NCI-H1417 treated with DMSO at 0.1 percent for 48 hours (cell line): ENCODE measurements at places on chromosomes 16 and 17.

DNA sequence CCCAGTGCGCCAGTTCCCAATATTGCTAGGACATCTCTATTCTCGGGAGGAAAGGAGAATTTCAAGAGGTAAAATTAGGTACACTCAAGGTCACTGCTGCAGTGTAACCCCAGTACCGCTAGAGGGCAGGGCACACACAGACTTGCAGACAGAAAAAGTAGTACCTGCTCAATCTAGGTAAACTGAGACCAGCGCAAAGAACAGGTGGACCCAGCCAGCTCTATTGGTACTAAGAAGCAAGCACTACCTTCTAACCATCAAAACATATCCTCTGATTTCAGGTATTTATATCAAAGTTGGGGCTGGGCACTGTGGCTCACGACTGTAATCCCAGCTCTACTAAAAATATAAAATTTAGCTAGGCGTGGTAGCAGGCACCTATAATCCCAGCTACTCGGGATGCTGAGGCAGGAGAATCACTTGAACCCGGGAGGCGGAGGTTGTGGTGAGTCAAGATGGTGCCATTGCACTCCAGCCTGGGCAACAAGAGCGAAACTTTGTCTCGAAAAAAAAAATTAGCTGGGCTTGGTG, 3.6 kb upstream of the WDR81 start:
- no peak for DNase-seq

DNA sequence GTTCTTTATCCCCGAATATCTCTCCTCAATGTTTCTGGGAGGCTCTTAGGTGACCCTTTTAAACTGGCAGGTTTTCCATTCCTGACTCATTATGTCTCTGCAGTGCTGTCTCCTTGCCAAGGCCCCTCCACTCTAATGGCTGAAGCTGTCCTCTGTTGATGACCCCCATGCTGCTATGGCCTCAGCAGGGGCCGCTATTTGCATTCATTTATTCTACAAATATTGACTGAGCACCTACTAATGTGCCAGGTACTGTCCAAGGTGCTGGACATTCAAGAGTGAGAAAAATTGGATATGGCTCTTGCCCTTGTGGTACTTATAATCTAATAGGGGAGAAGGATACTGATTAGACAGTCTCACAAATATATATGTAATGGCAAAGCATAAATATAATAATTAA, 55.4 kb downstream of the GP2 start:
- no peak for DNase-seq

- no peak for DNase-seq
Observed at GRCh38 chr17:78922816-78923498, 2.2 kb downstream of the TIMP2 start.

GRCh38 chr17:77325577-77326075, 184.9 kb downstream of the SEC14L1 start:
- DNase-seq = no peak

DNA sequence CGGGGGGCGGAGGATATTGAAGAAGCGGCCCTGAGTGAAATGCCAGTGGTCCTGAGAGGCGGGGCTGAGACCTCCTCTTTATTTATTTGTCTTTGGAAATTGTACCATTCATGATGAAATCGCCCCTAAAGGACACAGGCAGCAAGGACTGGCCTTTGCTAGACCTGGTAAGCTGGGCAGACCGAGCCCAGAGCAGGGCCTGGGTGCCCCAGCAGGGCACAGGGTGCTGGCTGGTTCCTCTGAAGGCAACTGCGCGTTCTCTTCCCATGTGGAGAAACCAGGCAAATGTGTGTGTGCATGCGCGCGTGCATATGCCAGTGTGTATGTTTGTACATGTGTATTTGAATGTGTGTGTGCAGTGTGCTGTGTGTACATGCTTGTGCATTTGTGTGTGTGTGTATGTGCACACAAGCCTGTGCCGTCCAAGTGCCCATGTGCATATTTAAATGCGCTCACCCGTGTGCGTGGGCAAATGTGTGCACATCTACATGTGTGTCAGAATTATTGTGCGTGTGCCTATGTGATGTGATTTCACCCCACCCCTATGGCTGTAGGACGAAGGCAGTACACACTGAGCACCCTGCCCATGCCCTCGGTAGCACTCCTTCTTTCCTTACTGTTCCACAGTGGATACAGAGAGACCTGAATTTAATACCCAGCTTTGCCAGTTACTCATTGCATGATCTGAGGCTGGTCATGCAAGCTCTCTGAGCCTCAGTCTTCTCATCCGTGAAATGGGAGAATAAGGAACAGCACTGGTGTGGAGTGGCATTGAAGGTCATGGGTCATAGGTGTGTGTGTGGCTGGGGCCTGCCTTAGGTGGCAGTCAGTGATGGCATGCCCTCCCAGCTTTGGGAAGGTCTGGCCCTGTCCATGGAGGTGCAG, 105.2 kb downstream of the CMIP start:
- no peak for DNase-seq

DNA sequence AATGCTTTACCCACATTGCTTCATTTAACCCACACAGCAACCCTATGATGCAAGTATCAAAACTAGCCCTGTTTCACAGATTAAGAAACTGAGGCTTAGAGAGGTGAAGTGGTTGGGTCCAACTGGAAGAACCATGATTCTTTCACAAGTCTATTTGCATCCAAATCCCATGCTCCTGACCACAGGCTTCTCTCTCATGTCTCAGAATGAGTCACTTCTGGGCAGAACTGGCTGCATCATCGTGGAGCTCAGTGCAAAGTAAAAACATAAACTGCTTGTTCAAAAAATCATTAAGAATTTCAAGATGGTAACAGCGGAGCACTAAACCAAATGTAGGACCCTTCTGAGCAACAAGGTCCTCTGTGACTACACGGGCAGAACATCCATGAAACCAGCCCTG, 20.2 kb upstream of the CES1 start:
- no peak for DNase-seq

DNA sequence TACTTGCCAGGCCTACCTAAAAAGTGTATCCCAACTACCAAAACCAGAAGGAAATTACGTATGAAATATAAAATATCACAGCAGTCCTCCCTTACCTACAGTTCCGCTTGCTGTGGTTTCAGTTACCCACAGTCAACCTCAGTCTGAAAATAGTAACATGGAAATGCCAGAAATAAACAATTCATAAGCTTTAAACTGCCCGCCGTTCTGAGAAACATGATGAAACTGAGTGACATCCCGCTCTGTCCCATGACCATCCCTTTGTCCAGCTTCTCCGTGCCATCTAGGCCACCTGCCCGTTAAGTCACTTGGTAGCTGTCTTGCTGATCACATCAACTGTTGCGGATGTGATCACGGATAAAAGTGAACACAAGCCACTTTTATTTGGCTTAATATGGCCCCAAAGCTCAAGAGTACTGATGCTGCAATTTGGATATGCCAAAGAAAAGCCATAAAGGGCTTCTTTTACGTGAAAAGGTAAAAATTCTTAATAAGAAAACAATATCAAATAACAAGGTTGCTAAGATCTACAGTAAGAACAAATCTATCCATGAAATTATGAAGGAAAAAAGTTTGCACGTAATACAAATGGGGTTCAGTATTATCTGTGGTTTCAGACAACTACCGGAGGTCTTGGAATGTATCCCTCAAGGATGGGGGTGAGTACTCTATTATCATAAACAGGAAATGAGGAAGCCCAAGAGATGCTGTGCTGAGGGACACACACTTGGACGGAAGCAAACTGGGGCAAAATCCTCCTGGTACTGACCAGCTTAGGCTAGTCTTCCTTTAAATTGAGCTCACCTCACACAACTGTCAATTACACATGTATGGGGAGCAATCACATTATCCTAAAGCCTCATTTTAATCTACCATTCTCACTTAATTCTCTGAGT, 8.2 kb downstream of the USP22 start:
- DNase-seq = no peak

- DNase-seq = no peak
Observed at GRCh38 chr17:35052241-35052610, 11.3 kb downstream of the RFFL start.

GRCh38 chr16:13806671-13807070, 113.3 kb upstream of the ERCC4 start:
- no peak for DNase-seq

DNA sequence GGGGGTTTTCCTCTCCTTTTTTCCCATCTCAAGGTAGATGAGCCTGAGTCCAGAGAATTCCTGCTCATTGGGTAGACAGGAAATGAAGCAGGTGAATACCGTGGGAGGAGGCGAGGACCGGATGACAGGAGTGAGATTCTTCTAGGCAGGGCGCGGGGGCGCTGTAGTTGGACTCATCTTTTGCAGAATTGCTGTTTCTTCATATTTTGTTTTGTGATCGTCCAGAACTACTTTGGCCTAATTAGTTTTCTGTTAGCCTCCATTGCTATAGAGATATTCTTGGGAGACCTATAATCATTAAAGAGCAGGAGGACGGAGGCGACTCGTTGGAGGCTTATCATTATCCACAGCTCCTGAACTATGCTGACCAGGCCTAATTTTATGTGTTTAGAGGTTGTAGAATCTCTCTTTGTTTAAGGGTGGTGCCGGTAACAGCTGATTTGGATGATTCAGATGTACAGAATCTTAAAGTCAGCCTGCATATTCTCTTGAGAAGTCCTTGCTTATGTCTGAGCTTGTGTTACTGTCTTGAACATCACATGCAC, 650 bp downstream of the ATP6V0A1 start:
- no peak for DNase-seq

DNA sequence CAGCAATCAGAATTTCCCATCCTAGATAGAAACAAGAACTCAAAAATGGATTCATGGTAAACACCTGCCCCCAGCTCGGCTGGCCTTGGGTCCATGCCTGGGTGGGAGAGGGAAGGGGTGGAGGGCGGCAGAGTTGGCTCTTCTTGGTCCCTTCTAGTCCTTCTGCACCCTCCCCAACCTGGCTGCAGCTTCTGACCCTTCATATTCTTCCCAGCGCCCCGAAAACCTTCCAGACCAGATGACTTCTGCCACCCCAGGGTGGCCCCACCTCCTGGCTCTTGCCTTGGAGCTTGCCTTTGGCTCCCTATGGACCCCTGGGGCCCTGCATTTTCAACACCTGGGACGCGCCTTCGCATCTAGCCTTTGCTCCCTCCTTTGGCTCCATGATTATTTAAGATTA, 5.4 kb upstream of the GJD3 start:
- no peak for DNase-seq

DNA sequence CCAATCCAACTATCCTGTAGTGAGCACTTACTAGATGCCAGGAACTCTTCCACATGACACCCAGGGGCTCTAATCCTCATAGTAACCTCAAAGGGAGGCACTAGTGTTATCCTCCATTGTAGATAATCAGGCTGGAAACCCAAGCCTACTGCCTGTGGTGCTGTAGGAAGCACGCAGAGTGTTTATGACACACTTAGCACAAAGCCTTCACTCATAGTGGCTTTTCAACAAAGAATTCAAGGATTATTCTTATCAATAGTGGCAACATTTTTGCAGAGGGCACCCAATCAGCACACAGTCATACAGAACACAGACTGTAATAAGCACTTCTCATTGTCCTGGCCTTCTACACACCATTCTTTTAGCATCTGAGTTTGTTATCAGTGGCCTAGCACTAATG, 18.5 kb upstream of the SOX9 start:
- DNase-seq = no peak

DNA sequence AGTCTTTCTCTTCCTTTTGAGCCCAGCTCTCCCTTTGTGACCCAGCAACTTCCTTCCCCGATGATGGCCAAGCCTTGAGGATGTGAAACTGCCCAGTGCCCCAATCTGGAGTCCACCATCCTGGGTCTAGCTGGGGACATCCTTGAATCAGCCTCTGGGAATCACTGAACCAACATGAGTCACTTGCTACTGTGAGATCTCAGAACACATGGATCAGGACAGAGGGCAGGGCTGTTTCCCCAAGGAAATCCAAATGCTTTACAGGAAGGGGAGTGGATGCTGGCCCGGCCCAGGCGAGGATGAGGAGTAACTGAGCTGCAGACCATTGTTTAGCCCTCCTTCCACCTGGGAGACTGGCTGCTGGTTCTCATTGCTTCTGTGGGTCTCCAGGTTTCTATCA, 547.6 kb downstream of the WWOX start:
- DNase-seq = no peak

DNA sequence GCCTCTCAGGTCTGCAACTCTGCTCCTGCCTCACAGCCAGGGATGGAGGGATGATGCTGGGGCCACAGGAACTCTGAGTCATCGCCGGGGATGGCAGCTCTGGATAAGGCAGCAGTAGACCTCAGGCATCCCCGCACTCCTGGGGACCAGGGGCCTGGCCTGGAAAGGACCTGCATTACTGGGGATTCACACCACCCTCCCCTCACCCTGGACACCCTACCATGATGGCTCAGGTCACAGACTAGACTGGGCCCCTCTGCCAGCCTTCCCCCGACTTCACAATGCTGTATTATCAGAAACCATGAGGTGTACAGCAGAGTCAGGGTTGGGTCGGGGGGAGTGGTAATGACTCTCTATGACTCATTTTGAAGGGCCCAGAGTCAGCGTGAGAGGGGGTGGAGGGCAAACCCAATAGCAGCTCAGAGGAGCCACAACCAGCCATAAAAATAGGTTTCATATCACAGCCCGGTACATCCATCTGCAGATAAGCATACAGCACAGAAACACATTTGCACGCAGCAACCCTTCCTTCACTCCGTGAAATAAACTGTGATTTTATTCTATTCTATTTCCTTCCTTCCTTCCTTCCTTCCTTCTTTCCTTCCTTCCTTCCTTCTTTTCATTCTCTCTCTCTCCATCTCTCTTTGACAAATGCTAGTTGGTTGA, 28.8 kb downstream of the DYNLRB2 start:
- no peak for DNase-seq

DNA sequence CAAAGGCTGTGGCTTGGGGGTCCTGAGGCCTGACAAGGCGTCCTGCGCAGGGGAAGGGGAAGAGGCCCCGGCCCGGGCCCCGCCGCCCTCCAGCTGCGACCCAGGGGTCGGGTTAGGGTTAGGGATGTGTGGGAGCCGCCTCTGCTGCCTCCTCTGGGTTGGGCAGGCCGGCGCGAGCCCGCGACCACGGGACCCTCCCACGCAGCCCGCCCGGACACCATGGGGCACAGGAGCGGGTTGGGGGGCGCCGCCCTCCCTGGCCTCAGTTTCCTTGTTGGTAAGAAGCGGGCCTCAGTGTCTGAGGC, 386 bp downstream of the CIAO3 start:
- no peak for DNase-seq

- DNase-seq = no peak
Observed at GRCh38 chr17:81197409-81197795, 25.4 kb downstream of the CEP131 start.

GRCh38 chr17:39867880-39868553, at the start of gene ZPBP2:
ZPBP2 (plus strand) TSS chr17:39868202; CDS start chr17:39868355, 153 bp downstream.
- no peak for DNase-seq
